Nephron progenitor cell (in vitro differentiated cells): ENCODE measurements at places on chromosomes 16 and 17.

DNA sequence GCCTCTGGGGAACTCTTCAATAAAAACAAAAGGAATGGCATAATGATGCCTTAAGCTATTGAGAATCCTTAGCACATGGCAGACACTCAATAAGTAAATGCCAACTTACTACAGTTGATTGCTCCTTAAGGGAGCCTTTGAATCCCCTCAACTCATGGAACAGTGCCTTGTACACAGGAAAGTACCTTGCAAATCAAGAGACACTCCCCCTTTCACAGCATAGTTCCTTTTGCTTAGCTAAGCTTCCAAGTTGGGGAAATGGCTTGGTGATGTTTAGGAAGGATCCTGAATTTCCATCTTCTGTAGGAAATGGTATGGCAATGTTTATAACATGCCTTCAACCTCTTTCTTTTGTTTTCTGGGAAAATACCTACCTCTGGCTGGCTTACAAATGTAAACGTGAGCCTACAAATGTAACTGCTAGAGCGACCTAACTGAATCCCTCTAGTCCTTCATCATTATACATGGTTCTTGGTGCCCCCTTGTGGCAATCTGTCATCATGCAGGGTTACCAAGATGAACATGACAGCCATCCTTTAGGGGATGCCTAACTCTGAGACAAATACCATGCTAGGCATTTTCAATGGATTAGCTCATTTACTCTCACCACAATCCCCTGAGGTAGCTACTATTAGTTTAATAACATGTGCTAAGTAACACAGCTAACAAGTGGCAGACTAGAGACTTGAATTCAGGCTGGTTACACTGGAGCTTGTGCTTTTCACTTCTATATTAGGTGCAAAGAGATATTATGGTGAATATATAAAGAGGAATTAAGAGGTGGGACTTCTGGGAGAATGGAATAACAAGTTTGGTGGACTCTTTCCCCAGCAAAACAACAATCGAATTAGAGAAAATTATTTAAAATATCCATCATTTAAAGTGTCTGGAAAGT, 65.0 kb downstream of the MMD start:
- DNase-seq: peak; percentile 70

DNA sequence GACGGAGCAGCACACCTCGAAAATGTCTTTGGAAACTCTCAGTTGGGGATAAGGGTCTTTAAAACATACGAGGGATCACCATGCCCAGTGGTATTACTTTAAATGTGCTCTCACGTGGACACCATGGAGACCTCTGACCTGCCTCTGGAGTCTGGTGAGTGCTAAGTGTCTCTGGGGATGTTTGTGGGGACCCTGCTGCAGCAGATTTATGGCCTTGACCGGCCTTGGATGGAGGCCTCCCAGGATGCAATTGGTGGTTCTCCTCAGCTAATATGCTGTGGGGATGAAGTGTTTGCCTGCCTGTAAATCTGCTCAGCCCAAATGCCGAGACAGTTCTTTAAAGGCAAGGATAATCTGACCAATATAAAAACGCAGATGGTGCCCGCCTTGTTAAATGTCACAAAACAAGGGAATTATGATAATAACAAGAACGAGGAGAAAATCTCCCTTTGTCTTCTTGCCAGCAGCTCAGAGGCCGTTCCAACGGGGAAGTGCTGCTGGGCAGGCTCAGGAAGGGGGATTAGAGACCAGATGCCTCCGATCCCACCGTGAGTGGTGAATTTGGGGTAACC, 154.4 kb downstream of the ABCC12 start:
- DNase-seq: peak; percentile 65

DNA sequence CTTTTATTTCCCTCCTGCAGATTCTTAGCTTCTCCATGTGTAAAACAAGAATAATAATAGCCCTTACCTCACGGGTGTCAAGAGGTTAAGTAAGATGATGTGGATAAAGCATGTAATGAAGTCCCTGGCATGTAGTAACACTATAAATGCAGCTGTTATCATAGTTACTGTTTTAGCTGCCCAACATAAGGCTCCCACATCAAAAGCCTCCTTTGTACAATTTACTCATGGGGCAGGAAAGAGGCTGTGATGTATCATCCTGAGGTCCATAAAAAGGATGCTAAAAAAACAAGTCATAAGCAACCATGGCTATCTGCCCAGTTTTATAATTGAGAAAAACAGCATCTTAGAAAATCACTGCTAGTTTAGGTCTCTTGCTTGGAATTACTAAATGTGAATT, 339.7 kb downstream of the CA10 start:
- no peak for DNase-seq

DNA sequence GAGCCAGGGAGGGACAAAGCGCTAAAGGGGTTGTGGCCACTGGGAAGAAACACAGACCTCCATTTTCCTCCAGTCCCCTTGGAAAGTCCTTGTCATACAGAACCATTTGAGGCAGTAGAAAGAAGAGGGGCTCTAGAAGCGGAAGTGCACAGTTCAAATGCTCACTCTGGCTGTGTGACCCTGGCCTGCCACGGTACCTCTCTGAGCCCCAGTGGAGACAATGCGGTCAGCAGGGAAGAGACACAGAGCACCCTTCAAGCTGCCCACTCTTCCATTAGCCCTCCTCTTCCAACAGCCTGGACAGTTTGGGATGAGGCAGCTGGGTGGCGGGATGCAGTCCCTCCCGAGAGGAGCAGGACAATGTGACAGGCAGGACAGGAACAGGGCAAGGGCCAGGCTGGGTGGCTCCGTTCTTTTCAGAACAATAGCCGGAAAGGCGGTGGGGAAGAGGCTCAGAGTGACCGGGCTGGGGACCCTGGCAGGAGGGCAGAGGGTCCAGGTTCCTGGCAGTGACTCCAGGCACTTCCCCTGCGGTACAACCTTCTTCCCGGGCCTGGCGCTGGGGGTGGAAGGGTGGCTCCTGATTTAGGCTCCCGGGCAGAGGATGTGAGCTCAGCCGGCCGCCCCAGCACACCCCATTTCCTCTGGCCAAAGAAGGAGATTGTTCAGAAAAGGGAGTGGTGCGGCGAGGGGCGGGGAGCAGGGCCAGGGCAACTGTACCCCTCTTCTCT, 5.6 kb downstream of the CASKIN2 start:
- DNase-seq: no peak

DNA sequence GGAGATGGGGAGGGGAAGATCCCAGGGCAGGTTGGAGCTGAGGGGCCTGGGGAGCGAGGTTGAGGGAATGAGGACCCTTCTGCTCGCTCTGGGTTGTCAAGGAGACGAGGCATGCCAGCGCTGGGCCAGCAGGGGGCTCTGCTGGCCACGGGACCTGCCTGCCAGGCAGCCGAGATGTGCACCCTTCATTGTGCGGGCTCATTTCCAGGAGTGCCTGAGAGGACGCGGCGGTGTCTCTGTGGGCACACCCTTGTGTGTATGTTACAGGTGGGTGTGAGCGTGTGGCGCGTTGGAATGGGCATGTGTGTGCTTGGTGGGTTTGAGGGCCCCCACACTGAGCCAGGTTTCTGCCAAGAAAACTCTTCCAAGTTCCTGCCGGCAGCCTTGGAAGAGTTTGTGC, 15.9 kb downstream of the ARHGAP23 start:
- peak; percentile 78 for DNase-seq

DNA sequence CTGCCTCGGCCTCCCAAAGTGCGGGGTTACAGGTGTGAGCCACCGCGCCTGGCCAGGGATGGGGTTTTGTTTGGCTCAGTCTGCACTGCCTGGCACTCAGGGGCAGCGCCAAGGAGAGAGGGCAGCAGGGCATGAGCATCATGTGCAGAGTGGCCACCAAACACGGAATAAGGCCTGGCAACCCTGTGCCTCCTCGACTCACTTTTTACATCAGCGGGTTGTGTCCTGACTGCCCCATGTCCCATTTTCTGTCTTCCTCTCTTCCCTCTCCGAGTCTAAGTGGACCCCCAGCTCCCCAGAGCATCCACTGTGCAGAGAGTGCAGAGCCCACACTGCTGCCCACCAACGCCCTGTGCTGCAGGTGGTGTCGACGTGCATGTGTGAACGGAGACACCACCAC, 18.2 kb upstream of the TRAP1 start:
- no peak for DNase-seq

- DNase-seq: no peak
These were observed 16.1 kb downstream of the MGRN1 start for GRCh38 chr16:4640572-4641305.

DNA sequence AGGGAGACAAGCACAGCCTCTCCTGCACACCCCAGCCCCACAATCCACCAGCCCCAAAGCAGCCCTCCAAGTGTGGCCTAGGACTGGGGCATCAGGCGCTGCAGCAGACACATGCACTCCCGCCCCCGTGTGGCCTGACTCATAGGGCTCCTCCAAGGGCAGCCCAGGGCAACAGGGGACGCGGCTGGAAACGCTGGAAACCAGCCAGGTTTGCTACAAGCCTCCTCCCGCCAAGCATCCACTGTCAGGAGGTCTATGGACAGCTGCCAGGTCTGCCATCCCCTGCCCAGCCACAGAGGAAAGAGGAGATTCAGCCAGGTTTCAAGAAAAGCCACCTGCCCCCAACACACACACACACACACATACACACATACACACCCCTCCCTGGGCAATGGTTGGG, 25.8 kb downstream of the SRCIN1 start:
- peak; percentile 49 for DNase-seq

GRCh38 chr16:56847173-56847910, 17.7 kb upstream of the SLC12A3 start:
- DNase-seq: no peak

DNA sequence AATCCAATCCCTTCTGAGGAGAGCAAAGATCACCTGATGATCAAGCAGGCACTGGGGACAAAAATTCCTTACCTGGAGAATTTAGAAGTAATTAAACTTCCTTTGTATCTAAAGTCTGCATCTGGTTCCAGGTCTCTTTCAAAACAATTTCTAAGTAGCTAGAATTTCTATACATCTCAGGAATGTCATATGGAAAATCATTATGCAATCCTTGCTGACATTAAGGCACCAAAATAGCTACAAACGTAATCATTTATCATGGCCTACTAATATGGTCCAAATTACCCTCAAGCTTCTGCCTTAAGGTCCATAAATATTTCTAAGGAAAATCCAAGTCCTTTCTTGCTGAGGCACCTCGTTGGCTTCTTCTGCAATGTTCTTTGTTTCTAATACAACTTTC, 32.9 kb upstream of the YPEL2 start:
- no peak for DNase-seq

DNA sequence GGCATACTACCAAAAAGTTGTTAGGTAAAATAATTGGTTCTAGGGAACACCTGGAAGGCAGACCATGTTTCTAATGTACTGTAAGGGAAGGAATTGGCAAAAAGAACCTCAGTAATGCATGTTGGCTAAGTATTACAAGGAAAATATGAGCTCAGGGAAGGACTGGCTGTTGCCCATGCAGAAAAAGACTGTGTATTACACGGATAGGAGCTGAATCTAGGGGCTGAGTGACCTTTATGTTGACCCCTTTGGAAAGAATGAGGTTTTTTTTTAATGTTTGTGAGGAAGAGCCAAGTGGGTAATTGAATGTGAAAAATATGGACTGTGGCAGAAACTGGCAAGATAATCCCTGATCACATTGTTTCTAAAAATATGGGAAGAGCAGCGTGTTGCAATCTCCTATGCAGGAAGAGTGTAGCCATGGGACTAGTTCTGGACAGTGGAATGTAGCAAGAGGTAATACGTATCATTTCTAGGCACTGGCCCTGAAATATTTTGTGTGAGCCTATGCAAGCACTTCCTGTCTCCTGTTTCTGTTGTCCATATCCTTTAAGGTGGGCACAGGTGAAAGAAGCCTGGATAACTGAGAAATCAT, 95.1 kb upstream of the CNTNAP4 start:
- no peak for DNase-seq

DNA sequence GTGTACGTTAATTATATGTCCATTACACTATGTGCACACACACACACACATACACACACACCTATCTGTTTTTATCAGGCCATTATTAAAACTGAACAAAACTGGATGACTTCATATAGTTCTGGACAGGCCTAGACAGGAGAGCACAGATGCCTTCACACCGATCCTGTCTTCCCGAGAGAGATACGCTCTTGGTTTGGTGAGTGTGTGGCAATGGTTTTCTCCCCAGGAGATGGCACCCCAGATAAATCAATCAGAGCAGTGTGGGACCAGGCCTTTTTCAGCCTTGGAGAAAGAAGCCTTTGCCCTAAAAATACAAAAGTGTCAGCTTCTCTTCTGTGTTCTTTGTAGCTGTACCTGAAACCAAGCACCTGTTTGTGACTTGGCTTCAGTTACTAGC, 83.7 kb downstream of the CPPED1 start:
- no peak for DNase-seq

- no peak for DNase-seq
These were observed 32.4 kb downstream of the LCMT1 start for GRCh38 chr16:25143928-25144327.

- DNase-seq: no peak
These were observed 32.8 kb downstream of the RNF157 start for GRCh38 chr17:76207275-76208059.

GRCh38 chr17:77235370-77235941, 94.7 kb downstream of the SEC14L1 start:
- no peak for DNase-seq

- DNase-seq: no peak
These were observed 60.7 kb downstream of the PCTP start for GRCh38 chr17:55811536-55811935.

- DNase-seq: no peak
These were observed 1280.3 kb downstream of the CDH8 start for GRCh38 chr16:60755907-60756306.

DNA sequence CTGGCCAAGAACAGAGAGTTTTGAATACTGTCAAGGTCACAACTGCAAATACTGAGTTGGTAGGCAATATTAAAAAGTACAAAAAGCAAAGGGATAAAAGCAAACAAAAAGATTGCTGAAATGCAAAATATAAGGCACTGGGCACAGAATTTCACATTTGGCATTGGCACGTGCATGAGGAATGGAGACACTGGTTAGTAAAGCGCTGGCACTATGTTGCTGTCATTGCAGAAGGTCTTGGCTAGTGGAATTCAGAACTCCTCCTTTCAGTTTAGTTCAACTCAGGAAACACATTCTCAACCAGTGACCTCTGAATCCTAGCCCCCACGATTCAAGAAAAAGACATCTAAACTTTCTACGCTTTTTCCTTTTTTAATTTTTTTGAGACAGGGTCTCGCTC, 111.8 kb upstream of the PSMD7 start:
- no peak for DNase-seq

DNA sequence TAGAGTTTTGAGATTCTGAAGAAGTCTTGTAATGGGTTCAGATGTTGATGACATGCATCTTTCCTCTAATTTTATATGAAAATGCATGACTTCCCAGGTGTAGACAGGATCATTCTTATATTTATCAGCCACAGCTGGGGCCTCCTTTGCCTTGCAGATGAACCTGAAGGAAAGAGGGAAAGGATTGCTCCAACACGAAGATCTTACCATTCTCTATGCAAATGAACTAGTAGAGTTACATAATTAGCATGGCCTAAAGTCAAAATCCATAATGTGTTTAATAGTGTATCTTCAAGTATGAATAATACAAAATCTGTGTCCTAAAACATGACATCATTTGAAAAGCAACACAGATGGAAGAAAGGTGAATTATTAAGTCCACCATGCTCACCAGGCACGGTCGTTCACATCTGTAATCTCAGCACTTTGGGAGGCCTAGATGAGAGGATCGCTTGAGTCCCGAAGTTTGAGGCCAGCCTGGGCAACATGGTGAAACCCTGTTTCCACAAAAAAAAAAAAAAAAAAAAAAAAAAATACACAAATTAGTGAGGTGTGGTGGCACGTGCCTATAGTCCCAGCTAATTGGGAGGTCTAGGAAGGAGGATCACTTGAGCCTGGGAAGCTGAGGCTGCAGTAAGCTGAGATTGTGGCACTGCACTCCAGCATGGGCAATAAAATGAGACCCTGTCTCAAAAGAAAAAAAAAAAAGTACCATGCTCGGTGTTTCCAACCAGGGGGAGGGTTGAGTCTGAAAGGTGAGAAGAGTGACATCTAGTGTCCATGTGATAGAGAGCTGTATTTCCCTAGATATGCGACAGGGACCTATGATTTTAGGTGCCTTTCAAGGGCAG, 6.3 kb downstream of the VWA3A start:
- DNase-seq: peak; percentile 23
